ENCODE measurements at places on chromosomes 7 and 10.

GRCh38 chr10:116720241-116720643 lies 22.1 kb downstream of the HSPA12A start:
- DNase-seq, result no peak

GRCh38 chr7:16697507-16698199 lies 51.7 kb downstream of the BZW2 start:
- DNase-seq, result no peak

- no peak for DNase-seq
Measured at GRCh38 chr10:114631090-114631665, 26.9 kb downstream of the ABLIM1 start.

DNA sequence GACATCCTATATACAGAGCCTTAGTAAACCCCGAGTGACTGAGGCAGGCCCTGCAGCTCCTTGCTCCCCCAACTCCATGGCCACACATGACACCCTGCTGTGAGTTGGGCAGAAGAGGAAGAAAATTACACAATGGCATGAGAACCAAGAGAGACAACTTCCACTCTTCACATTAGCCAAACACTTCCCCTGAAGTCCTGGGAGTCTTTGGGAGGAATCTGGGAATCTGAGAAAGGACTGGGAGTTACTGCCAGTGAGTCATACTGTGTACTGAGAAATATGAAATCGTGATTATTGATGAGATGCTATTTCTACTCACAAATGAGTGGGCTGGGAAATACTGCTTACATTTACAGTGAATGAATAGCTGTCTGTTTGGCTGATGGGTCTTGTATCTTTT lies 116.6 kb downstream of the SPAG6 start:
- no peak for DNase-seq

DNA sequence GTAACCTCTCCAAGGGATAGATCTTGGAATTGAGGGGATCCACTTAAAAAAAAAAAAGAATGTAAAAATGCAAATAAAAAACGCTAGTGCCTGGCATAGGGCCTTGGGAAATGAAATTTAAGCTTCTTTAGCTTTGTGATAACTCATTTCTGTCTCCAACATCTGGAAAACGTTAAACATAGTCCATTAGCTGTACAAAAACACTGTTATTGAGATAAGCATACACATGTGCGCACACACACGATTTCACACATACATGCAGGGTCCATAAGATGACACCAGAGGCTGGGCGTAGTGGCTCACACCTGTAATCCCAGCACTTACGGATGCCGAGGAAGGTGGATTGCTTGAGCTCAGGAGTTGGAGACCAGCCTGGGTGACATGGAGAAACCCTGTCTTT lies 13.7 kb upstream of the CUL2 start:
- DNase-seq, result no peak

DNA sequence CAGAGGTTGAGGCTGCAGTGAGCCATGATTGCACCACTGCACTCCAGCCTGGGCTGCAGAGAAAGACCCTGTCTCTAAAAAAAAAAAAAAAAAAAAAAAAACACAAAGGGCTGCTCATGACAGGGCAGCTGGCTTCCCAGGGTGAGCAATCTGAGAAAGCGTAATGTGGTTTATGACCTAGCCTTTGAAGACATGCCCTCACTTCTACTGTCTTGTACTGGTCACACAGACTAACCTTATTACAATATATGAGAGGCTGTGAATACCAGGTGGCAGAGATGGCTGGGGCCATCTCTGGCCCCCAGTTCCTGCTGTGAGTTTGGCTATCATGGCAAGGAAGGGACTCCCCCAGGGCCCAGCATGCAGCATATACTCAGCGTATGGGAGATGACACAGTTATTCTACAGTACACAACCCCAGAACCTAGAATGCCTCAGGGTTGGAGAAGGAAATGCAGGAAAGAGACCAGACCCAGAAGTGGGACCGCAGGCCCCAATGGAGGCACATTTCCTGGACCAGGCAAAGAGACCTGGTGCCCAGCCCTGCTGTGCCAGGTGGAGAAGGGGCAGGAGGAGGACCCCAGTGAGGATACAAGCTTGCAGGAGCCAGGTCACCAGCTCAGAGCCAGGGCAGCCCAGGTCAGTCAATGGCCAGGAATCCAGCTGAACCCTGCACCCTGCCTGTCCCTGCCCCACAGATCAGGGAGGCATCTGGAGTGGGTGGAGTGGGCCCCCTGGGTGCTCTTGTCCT lies 26.3 kb downstream of the NPTX2 start:
- DNase-seq, result no peak

GRCh38 chr7:83532219-83532618 lies 116.7 kb downstream of the SEMA3E start:
- no peak for DNase-seq

DNA sequence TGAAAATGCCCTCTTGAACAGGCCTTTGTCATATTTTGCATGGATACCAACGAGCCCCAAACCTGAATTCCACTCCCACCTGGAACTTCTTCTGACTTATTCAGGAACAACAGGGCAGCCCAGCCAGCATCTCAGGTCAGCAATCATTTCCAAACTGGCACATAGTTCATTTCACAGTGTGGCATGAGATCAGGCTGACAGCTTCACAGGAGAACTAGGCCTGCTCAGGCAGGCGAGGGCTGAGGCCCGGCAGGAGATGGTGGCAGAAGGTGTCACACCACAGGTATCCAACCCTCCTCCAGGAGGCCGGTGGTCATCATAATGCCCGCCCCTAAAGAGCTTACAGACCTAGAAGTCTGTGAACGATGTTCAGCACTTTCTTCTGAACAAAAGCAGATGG lies 42.5 kb downstream of the DENND11 start:
- DNase-seq, result no peak

- DNase-seq, result no peak
Measured at GRCh38 chr7:42012786-42013360, 224.1 kb downstream of the GLI3 start.

DNA sequence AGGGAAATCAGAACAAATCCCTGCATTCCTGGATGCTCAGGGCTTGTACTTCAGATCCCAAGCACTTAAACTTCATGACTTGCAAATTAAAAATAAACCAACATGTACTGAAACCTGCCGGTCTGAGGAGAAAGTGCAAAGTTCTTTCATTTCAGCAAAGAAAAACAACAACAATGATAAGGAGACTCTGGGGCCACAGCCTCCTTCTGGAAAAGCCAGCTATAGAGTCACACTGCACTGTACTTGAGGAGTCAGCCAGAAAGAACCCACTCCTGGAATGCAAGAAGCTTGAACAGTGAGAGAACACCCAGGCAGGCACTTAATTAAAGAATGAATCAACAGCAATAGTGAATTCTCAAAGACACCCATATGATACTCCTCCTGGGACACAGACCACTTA lies 49.7 kb upstream of the TM9SF3 start:
- no peak for DNase-seq

DNA sequence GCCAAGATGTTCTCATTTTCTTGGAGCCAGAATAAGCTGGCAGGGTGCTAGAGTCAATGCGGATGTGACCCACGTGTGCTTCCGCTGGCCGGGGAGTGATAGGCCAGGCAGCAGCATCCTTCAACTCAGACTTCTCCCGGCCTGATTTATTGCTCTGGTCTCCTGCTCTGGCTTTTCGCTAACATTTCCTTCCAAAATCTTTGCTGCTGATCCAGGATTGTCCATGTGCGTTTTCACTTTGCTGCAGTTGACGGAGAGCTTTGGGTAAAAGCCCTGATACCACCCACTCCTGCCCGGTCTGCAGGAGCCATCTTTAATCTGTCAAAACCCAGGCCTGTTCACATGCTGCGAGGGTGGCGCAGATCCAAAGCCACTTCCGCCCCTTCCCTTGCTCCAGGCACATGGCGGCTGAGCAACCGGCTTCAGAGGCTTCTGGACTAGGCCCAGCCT lies 106.8 kb downstream of the CYP26A1 start:
- no peak for DNase-seq

DNA sequence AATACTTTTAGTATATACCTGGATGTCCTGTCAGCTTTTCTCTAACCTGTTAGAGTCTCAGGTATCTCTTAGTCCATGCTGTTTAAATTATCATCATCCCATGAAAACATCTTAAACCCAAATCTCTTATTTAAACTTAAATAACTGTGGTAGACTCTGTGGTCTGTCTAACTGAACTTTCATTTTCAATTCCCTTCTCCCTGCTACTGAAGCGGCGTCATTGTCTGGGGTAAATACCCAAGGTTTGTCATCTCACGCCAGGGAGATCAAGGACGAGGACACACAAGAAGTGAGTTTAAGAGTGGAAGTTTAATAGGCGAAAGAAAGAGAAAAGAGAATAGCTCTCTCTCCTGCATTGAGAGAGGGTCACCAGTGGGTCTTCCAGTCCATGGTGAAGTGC lies 804.4 kb upstream of the CELF2 start:
- DNase-seq, result no peak

GRCh38 chr10:60930237-60930636 lies 13.7 kb downstream of the RHOBTB1 start:
- no peak for DNase-seq

DNA sequence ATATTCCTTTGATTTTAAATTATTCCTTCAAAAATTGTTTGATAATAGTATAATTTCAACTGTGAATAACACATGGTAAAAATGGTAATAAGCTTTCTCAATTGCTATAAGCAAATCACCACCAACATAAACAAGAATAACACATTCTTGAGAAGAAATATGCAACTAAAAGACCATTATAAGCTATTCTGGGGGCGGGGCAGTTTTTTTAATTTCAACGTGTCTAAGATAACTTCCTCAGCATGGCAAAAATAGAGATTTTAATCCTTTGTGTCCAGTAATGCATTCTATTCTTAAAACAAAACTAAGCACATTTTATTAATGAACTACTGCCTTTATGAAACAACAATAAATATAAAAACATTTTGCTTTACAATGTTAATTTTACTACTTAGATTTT lies 1.5 kb downstream of the DNAJC12 start:
- no peak for DNase-seq

GRCh38 chr7:1046722-1047679 lies 2.7 kb downstream of the GPR146 start:
- no peak for DNase-seq

- no peak for DNase-seq
Measured at GRCh38 chr10:133461841-133462240, 8.1 kb downstream of the SCART1 start.

DNA sequence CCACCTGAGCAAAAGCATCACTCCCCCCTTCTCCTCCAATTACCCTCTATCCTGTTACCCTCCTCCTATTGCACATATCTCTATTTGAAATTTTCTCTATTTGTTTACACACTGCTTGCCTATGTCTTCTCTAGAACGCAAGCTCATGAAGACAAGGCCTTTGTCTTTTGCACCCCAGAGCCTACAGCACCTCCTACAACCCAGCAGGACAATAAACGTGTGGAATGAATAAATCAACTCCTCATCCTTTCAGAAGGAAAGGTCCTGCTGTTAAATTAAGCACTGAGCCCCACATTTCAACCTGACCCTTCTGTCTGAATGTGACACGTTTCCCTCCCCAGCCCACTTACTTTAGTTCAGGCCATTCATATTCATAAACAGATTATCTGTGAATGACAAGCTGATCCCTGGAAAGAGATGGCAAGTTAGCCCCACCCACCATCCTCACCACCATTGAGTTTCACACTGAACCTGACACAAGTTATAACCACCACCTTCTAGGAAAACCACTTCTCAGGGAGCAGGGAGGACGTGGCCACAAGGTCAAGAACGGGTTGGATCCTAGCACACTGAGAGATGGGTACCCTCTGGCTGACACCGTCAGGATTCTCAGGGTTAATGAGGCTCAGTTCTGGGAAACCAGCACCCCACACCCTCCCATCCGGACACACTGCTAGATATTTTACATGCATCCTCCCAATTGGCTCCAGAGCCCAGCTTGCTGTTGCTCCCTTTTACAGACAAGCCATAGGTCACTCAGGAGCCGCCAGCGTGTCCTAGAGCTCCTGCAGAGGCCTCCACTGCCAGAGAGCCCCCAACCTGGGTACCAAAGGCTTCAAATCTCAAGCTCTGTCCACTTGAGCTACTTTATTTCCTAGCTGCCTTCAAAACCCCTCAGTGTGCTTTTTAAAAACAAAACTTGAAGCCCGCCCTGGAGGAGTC lies 934 bp downstream of the PRTFDC1 start:
- DNase-seq, result no peak

DNA sequence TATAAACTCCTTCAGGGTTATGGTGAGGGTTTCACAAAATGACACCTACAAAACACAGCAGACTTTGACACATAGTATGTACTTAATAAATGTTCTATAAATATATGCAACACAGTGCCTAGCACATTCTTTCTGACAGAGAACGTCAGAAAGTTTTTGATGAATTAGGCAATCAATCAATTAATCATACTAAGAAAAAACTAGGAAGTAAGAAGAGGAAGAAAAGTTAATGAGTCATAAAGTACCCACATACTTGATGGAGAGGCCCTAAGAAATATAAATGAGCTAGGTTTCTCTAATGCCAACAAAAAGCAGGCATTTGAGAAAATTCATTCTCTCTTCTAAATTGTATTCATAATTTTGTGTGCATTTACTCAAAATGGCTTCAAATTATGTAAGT lies 192.7 kb upstream of the VWC2 start:
- DNase-seq, result no peak

DNA sequence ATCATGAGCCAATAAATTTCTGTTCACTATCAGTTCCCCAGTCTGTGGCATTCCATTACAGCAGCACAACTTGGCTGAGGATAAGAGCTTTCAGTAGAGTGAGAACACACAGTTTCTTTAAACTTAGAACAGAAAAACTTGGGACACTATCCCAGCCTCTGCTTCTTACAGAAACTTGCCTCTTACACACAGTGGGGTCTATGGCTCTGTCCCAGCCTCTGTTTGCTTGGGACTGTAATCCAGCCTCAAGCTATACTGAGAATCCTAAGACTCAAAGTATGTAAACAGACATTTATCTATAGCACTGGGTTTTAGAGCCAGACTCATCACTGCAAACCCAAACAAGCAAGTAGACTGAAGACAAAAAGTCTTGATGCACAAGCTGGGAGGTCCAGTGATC lies 355.8 kb upstream of the VSTM2A start:
- no peak for DNase-seq

DNA sequence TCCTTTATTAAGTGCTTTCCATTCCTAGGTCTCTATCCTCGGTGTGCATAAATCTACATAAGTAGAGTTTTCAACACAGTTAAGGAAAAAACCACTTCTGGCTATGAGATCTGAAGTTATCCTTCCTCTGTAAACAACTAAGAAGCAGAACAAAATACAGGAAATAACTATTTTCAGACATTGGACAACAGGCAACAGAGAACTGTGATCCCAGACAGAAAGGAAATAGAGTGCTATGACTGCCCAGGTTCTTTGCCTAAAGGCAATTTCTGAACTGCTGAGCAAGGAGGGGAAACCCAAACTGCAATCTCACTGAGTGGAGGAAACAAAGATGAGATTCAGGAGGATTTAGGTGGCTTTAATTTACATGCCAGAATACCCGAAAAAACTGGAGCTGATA lies 285.4 kb downstream of the SNX13 start:
- DNase-seq, result no peak

GRCh38 chr7:98105942-98106544 lies 619 bp upstream of the LMTK2 start:
- DNase-seq, result peak; percentile 24

DNA sequence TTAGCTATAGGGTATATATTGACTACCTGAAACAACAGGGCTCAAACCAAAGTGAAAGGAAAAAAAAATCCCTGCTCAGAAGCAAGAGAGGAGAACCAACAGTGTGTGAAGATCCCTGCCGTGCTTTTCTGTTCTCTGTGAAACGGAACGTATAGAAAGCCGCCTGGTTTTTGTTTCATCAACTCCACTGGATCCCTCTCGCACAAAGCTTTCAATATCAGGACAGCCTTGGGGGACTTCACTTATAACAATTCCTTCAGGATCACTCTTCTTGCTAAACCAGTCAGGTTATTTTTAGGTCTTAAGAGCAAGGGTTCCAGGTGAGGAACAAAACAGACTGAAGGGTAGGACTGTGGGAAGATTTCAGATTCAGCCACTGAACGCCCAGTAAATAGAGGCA lies 151.1 kb upstream of the CACNA2D1 start:
- DNase-seq, result no peak
